ENCODE measurements at places on chromosomes 13 and 19. TPM values are rescaled to one million over a fixed set of nuclear protein-coding genes. Genes with fewer than 3 reads are reported as not detected.

C19orf67 gene
- not detected for polyA plus RNA-seq

MTMR6 gene
- 27.0 TPM for polyA plus RNA-seq

CLEC4M gene
- 0.44 TPM for polyA plus RNA-seq

CALR3 gene
- polyA plus RNA-seq, result not detected

NCR1 gene
- not detected for polyA plus RNA-seq

ZNF613 gene
- 5.2 TPM for polyA plus RNA-seq

All from Purkinje cell (primary cell).